ENCODE measurements at places on chromosomes 12 and 14.

- H3K27me3 ChIP-seq = no peaks in the 10 kb centered on the region
- no peak for DNase-seq
- no peak overlapping the region for H3K4me3 ChIP-seq
- no peaks in the 10 kb centered on the region for H3K4me1 ChIP-seq
- H3K27ac ChIP-seq = no peak overlapping the region
- H3K36me3 ChIP-seq = no peaks in the 10 kb centered on the region
Measured at GRCh38 chr14:22131749-22132476, 457.1 kb downstream of the DAD1 start.

- no peaks in the 10 kb centered on the region for H3K4me1 ChIP-seq
- no peaks in the 10 kb centered on the region for H3K36me3 ChIP-seq
- no peaks in the 10 kb centered on the region for H3K27me3 ChIP-seq
- DNase-seq = no peak
Measured at GRCh38 chr12:107457362-107457935, 228.2 kb upstream of the PWP1 start.

DNA sequence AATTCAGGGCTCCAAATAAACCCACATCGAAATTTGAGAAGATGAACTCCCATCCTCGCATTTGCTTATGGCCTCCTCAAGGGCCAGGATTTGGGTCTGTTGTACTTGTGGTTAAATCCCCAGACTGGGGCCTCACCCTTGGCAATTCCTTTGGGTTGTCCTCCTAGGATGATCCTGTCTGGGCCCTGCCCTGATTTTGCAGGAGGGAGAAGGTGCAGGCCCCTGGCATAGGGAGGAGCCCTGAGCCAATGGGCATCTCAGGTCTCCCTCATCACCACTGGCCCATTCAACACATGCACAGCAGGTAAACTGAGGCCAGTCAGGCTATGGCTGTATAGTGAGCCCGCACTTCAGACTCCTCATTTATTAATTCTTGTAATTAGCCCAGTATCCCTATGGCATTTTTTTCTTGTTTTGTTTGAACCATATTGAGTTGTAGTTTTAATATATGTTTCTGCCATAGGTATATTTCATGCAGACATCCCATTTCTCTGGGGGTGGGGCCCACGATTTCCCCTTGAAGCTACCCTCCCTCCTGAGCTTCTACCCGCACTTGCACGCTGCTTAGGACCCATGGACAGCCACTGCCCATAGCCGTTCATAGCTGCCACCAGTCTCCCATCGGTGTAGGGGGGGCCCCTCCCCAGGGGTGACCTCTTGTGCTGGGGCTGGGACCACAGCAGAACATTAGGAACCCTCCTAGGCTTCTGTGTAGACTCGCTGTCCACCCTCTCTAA is 67.1 kb upstream of the DDX11 start:
- no peaks in the 10 kb centered on the region for H3K4me1 ChIP-seq
- peak; percentile 48 for DNase-seq
- no peak overlapping the region for H3K27ac ChIP-seq
- no peaks in the 10 kb centered on the region for H3K36me3 ChIP-seq
- H3K27me3 ChIP-seq = no peaks in the 10 kb centered on the region
- H3K4me3 ChIP-seq = no peak overlapping the region

DNA sequence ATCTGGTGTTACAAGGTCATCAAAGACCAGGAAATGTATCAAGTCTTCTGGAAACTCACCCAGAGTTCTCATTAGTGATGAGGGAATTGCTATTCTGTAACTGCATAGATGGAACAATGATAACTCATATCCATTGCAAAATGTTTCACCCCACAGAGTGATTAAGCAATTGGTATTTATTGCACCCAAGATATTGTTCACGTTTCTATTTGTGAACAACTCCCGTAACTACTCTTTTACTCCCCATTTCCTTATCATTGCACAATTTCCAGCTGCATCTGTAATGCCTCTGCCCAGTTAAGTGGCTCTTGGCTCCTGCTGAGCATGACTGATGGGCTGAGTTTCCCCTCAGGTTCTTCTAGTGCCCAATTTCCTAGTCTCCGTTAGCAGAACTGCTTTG is 108.7 kb upstream of the PRICKLE1 start:
- H3K36me3 ChIP-seq = no peaks in the 10 kb centered on the region
- no peak overlapping the region for H3K27ac ChIP-seq
- no peaks in the 10 kb centered on the region for H3K27me3 ChIP-seq
- peak; percentile 74 for DNase-seq
- no peak overlapping the region for H3K4me3 ChIP-seq
